ENCODE measurements at places on chromosomes 2 and 18. TPM values are rescaled to one million over a fixed set of nuclear protein-coding genes. Genes with fewer than 3 reads are reported as not detected.

DNA sequence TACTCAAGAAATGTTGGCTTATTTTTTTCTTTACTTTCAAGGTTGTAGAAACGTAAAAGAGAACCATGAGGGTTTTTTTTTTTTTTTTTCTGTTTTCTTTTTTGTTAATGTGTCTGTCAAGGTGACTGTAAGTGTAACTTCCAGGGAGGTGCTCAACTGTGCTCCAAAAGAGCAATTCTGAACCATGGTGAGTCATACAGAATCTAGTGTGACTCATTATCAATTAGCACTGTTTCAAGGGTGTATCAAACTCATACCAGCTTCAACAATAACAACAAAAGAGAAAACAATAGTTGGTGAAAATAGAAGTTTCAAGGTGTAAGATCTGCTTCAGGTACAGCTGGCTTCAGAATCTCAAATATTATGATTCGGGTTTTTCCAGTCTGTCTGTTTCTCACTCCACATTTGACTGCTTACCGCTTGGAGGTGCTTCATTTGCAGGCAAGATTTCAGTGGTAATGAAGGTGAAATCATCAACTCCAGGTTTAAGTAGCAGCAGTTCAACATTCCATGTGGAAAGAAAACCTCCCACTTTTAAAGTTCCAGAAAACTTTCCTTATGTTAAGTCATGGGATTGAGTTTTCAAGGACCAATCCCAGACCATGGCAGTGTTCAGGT is 850.6 kb downstream of the CNTNAP5 start:
- no peak for DNase-seq

GRCh38 chr2:69509011-69509749 is 71.9 kb upstream of the NFU1 start:
- DNase-seq: peak; percentile 59

GRCh38 chr2:9524291-9524690 is 31.3 kb downstream of the ADAM17 start:
- no peak for DNase-seq

- DNase-seq: no peak
Observed at GRCh38 chr2:196653843-196654242, 14.3 kb downstream of the CCDC150 start.

- peak; percentile 91 for DNase-seq
Observed at GRCh38 chr18:44803019-44803650, 122.4 kb downstream of the SETBP1 start.

- DNase-seq: no peak
Observed at GRCh38 chr2:114192362-114192761, 250.1 kb upstream of the DPP10 start.

GRCh38 chr2:217614096-217614495 is 388.7 kb downstream of the TNS1 start:
- no peak for DNase-seq

DNA sequence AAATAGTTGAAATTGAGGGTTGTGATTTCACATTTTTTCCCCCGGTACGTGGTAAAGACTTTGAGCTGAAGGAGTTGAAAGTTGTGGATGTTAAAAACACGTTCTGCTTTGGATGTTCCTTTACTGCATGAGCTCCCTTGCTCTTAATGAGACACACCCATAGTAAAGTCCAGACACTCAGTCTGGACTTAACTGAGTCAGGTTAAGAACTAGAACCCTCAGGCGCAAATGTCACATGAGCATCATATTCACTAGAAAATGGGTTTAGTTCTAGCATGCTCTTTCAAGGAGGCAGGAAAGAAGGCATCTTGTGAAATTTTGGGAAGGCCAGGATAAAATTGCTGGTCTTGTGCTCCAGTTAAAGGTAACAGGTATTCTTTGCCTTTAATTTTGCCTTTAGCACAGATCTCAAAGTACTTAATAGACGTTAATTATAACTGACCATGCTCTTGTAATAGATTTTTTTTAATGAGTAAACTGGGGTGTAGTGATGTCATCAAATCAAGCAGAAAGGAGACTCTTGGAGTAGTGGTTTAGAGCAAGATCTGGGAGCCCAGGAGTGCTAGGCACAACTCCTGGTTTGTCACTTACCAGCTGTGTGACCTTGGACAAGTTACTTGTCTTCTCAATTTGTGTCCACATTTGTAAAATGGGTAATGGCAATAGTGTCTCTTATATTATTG is 20.6 kb downstream of the ITGA6 start:
- no peak for DNase-seq

- DNase-seq: no peak
Observed at GRCh38 chr18:77131100-77131651, 1.4 kb downstream of the MBP start.

DNA sequence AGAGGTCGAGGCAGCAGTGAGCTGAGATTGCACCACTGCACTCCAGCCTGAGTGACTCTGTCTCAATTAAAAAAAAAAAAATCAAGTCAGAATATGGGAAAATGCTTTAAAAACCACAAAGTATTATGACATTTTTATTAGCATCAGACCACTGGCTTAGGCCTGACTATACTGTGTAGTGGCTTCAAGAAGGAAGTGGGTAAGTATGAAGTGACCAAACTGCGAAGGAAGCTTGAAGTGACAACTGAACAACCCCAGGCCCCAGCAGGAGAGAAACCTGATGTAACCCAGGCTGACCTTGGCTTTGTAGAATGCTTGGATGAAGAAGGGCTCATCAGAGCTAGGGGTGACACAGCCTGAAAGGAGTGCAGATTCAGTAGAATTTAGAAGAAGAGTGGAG is 21.4 kb upstream of the HAAO start:
- DNase-seq: no peak

GRCh38 chr2:239307921-239308613 is 92.8 kb downstream of the HDAC4 start:
- no peak for DNase-seq

- DNase-seq: peak; percentile 22
Observed at GRCh38 chr18:8610459-8610851, 1.2 kb downstream of the RAB12 start.

DNA sequence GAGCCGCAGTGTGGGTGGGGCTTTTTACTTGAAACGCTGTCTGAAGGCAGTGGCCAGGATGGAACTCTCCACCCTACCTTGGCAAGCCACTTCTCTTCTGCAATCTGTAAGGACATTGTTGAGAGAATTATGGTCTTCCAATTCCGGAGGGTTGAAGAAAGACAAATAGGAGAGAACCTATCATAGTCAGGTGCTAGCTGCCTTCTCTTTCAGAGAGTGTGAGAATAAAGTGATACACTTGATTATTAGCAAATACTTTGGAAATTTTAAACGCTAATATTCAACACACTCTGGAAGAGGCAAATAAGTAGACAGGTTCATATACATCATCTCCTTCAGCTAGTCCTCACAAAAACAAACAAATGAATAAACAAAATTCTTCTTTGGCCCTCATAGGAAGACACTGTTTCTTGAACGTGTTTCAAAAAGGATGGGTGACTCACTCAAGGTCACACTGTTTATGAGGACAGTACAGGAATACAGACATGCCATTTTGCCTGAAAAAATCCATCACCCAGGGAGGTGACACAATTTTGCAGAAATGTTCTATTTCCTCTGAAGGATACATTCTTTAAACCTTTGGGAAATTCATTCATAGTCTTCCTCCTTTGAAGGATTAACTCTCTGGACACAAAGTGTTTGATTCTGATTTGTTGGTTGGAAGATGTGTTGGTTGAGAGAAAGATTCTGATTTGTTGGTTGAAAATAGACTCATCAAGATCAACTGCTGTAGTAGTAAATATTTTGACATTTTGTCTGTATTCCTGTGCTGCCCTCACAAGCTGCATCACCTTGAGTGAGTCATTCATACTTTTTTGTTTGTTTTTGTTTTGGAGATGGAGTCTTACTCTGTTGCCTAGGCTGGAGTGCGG is 2.2 kb upstream of the IL1RN start:
- no peak for DNase-seq

DNA sequence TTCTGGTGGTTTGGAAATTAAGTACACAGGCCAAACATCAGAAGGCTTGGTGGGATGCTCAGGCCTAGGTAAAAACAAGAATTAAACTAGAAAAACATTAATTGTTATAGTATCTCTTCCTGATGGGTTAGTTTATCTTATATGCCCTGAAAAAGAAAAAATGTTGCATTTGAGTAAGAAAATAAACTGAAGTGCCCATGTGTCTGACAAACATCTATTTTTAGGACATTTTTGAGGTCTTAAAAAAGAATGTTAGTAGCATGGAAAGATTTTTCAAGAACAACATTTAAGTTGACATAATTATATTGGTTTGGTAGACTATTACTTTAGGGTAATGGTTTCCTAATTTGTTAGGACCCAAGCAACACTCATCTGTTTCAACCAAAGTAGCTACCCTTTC is 140.1 kb upstream of the RND3 start:
- no peak for DNase-seq

GRCh38 chr18:11902522-11903292 is 5.4 kb downstream of the MPPE1 start:
- no peak for DNase-seq

DNA sequence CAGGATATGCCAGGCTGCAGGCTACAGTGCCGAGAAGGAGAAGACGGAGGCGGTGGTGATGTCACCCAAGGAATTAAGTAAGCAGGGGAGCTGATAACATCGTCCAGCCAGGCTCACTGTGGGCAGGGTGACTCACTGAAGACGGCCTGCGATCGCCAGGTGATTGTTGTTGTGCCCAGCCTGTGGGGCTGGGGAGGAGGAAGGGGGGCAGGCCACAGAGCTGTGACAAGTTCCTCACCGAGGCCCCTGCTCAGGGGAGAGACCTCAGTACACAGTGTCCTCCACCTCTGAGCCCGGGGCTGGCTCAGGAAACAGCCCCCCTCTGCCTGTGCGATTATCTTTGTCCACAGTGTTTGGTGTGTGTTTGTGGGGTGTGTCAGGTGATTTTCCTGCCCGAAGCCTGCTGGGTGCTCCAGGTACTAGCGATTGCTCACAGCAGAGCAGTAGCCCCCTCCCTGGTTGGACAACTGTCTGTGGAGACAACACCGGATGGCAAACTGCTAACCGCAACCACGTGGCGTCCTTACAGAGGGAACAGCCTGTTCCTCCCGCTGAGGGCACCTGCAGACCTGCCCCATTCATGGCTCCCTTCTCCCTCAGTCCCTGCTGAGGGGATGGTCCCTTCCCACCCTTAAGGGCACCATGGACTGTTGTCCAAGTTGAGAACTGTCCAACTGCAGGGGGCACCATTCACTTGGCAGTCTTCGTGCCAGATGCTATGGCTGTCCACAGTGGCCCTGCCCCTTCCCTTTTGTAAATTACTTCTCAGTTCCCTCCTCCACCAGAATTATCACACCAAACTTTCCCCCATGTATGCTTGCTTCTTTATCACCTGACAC is 95.1 kb downstream of the ZFP36L2 start:
- peak; percentile 67 for DNase-seq

- peak; percentile 85 for DNase-seq
Observed at GRCh38 chr2:174442546-174443510, 44.0 kb downstream of the GPR155 start.

DNA sequence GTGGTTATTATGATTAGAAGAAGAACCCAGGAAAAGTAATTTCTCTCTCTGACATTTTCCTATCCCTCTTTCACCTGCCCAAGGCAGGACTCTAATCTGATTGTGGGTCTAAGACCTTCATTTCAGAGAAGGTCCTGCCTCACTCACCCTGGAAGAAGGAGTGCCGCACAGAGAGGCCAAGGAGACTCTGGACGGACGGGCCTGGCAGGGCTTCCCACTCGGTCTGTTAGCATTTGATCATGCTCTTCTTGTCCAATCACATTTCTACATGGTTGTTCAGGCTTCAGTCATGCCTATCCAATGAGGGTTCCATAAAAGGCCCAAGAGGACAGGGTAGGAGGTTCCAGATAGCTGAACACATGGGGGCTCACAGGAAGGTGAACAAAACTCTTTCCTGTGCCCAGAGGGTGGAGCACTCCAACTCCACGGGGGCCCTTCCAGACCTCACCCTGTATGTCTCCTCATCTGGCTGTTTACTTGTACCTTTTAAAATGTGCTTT is 27.0 kb downstream of the ZNF892 start:
- no peak for DNase-seq

DNA sequence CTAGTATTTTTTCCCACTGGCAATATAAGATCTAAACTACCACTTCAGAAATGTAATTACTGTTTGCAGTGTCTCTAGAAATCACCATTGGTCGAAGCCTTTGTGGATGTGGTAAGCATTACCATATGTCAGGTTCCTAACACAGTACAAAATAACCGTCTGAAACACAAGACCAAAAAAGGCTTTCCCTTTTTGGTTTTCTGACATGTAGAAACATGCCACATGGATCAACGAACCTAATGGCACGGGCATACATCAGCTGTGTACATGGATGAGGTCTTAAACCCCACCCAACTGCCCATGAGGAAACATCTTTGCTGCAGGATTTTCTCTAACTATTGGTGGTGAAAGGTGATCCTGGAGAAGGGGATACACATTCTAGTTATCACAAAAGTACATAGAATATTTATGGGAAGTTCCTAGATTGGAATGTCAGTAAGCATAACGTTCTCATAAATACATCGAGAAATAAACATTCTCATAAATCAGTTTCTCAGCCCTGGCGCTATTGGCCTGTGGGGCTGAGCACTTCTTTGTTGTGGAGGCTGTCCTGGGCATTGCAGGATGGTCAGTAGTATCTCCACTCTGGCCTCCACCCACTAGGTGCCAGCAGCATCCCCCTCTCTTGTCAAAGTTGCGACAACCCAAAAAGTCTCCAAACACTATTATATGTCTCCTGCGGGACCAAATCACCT is 9.0 kb downstream of the VIT start:
- no peak for DNase-seq

DNA sequence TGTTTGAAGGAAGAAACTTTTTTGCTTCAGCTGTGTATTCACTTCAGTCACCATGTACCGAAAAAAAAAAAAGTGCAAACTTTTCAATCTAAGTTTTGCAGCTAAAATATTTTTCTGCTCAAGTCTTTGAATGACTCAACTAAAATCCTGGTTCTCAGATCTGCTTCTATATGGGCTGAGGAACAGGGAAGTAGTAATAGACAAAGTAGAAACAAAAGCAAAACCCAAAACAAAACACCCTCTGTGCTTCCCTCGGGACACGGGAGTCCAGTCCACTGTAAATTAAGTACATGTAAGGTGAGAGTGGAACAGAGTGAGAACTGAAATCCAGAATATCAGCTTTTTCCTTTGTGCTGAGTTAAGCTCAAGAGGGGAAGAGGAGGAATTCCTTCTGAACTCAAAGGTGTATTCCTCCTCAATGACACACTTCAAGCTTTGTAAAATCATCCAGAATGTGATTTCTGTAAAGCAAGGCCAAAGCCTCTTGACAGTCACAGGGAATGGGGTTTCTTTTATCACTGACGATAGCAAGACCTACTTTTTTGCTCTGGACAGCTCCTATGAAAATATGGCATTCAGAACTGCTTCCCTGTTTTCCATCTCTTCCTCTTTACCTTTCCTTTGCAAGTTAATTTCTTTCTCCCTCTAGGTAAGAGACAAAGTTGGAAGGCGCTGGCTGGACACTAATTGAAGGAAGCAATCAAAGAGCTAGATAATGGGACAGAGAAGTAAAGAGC is 433.5 kb upstream of the MMADHC start:
- no peak for DNase-seq

GRCh38 chr2:99571533-99571932 is 81.7 kb upstream of the REV1 start:
- DNase-seq: no peak

GRCh38 chr18:50099725-50100407 is 95.1 kb downstream of the MYO5B start:
- DNase-seq: peak; percentile 95

The DHRS9 gene
- total RNA-seq: not detected

The KIF5C gene
- 0.32 TPM for total RNA-seq

The MC5R gene
- total RNA-seq: not detected

The C2orf66 gene
- total RNA-seq: 0.32 TPM

The MSTN gene
- total RNA-seq: 6.8 TPM

The DCAF17 gene
- total RNA-seq: 16.5 TPM

The ARL4C gene
- total RNA-seq: 17.1 TPM

The SCG2 gene
- 10.8 TPM for total RNA-seq

The CSRNP3 gene
- 1.4 TPM for total RNA-seq

Measured in LHCN-M2 (cell line).